ENCODE measurements at places on chromosomes 7 and 10. TPM values are rescaled to one million over a fixed set of nuclear protein-coding genes. Genes with fewer than 3 reads are reported as not detected.

GRCh38 chr10:88033793-88034192 is 170.4 kb downstream of the PTEN start:
- no peak for DNase-seq

DNA sequence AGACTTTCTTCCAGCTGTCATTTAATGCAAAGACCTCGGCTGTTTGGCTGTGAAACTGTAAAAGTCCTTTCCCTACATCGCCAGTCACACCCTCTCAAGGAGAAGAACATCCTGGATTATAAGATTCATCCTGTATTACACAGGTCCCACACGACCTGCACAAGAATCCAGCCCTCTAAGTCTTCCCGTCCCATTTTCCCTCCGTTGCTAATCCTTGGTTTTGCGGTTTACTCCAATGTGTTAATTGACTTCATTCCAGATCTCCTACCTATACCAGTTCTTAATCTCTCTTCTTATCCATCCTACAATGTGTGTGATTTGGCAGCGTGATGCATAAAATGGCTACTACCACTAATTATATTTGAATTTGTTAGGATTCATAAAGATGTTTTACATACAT is 110.4 kb downstream of the COL28A1 start:
- no peak for DNase-seq

- DNase-seq = no peak
Measured at GRCh38 chr7:151373599-151373998, 32.0 kb downstream of the NUB1 start.

GRCh38 chr7:22093001-22093400 is 147.3 kb upstream of the CDCA7L start:
- DNase-seq = no peak

DNA sequence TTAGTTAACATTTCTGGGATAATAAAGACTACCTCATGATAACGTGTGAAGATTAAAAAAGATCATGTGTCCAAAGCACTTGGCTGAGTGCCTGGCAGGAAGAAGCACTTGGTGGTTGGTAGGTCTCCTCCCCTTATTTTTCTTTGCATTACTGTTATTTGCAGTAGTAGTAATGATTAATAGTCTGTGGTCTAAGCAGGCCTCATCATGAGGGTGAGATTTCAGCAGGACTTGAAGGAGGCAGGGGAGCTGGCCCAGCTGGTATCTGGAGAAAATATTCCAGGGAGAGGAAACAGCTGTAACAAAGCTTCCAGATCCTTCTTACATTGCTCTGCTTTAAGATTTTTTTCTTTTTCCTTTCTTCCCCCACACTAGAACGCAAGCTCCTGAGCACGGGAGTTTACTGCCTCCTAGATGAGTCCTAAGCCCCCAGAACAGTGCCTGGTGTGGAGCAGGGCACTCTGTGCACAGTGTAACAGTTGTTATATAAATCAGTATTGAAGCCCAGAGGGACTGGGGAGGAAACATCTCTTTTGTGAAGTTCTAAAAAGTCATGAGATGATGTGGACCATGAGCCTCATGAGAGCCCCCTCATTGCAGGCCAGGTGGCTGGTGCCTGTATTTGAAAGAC is 31.1 kb upstream of the RHEB start:
- DNase-seq = no peak

DNA sequence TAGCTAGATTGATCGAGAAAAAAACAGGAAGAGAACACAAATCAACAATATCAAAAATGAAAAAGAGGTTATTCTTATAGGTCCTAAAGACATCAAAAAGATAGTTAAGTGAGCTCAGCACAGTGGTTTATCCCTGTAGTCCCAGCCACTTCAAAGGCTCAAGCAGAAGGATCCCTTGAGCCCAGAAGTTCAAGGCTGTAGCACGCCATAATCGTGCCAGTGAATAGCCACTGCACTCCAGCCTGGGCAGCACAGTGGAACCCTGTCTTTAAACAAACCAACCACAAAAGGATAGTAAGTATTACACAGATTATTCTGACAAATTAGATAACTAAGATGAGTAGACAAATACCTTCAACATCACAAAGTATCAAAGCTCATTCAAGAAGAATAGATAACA is 83.2 kb downstream of the HBP1 start:
- DNase-seq = no peak

DNA sequence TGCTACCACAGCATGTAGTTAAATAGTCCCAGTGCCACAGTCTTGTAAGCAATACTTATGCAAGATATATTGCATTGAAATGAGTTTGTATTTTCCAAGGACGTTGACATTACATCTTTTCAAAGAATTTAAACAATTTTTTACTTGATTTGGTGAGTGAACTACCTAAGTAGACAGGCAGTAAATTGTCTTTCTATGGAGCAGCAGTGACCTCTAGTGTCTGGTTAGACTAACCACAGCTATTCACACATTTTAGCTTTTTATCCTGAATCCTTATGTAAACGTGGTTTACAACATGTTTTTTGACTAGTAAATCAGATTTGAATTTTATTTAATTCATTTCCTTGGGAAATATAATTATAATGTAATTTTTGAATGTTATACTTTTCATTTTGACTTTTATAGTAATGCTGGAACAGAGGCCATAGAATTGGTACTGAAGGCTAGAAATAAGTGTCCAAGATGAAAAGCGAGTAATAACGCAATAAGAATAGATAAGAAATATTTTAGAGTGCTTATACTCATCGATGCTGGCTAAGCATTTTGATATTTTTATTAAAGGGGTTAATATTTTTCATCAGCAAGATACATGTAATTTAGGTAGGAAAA is 5.6 kb downstream of the LRRTM3 start:
- DNase-seq = no peak

DNA sequence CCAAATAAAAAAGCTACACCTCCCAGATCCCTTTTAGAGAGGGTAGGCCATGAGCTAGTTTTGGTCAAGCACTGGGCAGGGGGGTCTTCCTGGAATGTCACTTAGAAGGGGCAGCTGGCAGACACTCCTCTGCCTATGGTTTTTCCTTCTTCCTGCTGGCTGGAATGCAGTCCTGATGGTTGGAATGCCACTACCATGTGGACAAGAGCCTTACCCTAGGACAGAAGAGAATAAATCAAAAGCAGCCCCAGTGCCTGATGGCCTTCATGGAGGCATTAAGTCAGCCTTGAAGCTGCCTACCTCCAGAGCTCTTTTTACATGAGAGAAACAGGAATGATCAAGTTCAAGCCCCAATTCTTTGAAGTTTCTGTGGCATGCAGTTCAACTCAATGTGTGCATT is 43.5 kb upstream of the SORBS1 start:
- DNase-seq = no peak

DNA sequence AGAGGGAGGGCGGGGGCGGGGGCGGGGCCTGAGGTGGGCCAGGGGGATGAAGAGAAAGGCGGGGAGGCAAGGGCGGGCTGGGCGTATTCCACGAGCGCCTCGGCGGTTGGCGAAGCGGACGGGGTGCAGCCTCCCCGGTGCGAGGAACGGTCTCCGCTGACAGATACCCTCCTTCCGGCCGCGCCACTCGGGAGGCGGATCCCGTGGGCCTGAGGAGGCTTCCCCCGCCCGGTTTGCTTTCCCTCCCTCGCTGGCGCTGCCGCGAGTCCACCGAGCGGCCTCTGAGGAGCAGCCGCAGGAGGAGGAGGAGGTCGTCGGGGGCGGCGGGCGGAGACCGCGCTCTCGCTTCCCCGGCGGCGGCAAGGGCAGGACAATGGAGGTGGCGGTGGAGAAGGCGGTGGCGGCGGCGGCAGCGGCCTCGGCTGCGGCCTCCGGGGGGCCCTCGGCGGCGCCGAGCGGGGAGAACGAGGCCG is at the start of gene TRIM24:
TSS of gene TRIM24 (plus strand) at position 84 of the 473 bp plus-strand sequence. CDS start at position 374, 290 bp downstream.
- no peak for DNase-seq

SFTPA1 gene
- total RNA-seq = not detected

Measured in glutamatergic neuron (in vitro differentiated cells).